SK-N-DZ (cell line): ENCODE measurements at places on chromosomes 2 and 18.

DNA sequence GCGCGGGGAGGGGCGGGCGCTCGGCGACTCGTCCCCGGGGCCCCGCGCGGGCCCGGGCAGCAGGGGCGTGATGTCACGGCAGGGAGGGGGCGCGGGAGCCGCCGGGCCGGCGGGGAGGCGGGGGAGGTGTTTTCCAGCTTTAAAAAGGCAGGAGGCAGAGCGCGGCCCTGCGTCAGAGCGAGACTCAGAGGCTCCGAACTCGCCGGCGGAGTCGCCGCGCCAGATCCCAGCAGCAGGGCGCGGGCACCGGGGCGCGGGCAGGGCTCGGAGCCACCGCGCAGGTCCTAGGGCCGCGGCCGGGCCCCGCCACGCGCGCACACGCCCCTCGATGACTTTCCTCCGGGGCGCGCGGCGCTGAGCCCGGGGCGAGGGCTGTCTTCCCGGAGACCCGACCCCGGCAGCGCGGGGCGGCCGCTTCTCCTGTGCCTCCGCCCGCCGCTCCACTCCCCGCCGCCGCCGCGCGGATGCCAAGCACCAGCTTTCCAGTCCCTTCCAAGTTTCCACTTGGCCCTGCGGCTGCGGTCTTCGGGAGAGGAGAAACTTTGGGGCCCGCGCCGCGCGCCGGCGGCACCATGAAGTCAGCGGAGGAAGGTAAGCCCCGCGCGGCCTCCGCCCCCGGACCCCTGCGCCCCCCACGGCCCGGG lies at the start of gene NFATC1:
TSS of gene NFATC1 (plus strand) at position 170 of the 644 bp plus-strand sequence. CDS start at position 465, 295 bp downstream.
- DNase-seq, result no peak

- DNase-seq, result no peak
Observed at GRCh38 chr2:179612108-179612507, 249.3 kb downstream of the ZNF385B start.

DNA sequence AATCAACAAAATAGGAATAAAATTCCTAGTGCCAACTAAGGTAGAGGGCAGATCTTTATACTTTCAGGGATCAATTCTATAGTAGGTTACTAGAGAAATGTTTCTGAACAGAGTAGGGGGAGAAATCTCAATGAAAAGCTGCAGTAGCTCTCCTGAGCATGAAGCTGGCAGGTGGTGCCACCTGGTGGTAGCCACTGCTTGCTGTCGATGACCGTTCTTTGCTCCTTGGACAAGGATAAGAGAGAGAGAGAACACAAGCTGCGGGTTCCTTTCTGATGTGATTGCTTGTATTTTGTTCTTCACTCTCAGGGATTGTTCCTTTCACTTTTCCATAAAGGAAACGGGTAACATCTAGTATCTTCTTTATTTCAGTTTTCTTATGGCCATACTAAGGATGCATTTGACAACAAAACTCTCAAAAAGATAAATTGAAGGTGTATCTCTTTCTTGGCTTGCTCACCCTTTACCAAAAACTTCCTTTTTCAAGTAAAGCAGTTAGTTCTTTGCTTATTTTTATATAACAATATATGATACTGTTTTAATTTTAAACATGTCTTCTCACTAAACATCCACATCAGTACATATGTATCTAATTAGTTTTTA lies 18.6 kb upstream of the MRPL19 start:
- peak; percentile 73 for DNase-seq

GRCh38 chr2:230321031-230321430 lies 6.0 kb upstream of the SP140L start:
- DNase-seq, result no peak

GRCh38 chr2:161158882-161159281 lies 1.3 kb upstream of the TANK start:
- DNase-seq, result no peak

GRCh38 chr2:11553661-11554398 lies 20.0 kb downstream of the GREB1 start:
- DNase-seq, result no peak

DNA sequence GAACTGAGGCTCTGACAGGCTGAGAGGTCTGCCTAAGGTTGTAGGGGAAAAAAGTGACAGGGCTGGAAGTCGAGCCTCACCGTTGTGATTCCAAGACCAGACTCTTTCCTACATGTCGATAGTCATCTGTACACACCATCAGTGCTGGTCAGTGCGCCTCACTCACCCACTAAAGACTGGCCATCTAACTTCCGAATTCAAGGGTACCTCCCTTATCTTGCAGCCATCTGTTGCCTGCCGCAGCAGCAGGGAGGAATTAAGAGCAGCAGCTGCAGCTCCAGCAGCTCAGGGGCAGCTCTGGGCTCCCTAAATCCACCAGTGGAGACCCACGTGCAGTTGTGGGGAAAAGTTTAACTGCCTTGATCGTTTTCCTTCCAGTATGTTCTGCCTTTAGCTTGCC lies 32.6 kb upstream of the GPR39 start:
- DNase-seq, result peak; percentile 25

- DNase-seq, result no peak
Observed at GRCh38 chr2:30710461-30710860, 96.8 kb downstream of the CAPN13 start.

DNA sequence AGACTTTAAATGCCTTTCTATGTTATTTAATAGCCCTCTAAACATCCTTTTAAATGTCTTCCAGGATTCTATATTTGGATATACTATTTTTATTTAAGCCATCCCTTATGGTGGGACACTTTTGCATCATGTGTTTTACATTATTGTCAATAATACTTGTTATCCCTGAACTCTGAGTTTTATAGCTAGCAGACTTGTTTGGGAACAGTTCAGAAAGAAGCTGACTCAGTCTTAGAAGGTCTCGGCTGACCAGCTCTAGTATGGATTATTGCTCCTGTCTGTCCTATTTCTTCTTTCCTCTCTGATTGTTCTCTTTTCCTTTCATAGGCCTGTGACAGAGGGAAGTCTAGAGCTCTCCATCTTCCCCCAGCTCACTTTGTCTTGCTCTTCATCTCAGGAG lies 77.3 kb upstream of the CXCR4 start:
- no peak for DNase-seq
